ENCODE measurements at places on chromosomes 7 and 10.

DNA sequence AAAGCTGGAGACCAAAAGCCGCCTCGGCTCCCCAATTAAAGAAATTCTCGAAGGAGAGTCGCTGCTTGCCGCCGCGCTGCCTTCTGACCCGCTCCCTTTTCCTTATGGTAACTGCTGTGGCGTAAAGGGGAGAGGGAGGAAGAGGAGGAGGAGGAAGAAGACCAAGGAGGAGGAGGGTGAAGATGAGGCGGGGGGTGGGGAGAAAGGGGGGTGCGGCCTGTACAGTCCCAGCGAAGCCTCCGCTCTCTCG is 388 bp downstream of the CNOT4 start:
- DNase-seq, result peak; percentile 75

- DNase-seq, result peak; percentile 46
These were observed 53.6 kb downstream of the KAT6B start for GRCh38 chr10:74880041-74880440.

DNA sequence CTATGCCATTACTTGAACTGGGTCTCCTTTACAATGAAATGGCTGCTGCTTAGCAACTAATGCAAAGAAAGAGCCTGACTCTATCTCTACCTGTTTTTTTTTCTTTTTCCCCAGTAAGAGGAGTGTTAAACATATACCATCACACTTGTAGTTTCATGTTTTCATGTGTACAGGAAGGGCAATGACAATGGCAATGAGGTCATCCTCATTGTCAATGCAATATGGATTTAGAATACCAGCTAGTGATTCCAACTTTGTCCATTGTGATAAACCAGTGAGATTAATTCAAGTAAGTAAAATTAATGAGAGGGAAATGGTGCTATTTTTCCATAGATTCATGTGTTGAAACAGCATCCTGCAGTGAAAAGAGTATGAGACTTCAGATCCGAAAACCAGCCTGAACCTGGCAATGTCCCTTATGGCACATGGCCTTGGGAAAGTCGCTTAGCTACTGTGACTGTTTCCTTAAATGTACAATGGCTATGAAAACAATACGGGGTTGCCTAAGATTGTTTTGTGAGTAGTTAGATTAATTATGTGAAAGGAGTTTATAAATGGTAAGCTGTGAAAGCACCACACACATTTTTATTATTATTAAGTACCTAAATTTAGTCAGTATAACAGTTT is 11.2 kb downstream of the DGKI start:
- no peak for DNase-seq

GRCh38 chr10:31004611-31005193 is 27.0 kb downstream of the ZNF438 start:
- peak; percentile 92 for DNase-seq

DNA sequence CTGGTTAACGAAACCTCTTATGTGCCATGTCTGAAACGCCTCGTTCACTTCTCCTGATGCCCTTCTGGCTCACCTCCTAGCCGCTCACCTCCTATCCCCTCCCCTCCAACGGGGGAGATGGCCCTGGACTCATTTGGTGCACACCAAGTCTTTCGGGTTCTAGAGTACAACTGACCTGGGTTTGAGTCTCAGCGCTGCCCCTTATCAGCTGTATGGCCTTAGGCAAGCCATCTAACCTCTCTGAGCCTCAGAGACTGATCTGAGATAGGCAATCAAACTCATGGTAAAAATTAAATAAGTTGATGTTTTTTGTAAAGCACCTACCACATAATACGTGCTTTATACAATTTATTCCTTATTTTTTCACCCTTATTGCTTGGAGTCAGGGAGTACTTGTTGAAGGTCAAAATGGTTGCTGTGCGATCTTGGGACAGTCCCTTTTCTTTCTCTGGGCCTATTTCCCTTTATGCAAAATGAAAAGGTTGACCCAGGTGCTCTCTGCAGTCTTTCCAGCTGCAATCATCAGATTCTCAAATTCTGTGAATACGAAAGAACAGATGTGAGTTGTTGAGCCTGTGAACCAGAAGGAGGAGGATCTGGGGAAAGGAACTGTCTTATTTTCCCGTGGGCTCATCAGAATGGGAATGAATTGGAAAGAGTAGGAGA is 31.2 kb upstream of the PLEKHA1 start:
- no peak for DNase-seq

- DNase-seq, result no peak
These were observed 16.0 kb downstream of the TRIL start for GRCh38 chr7:28942168-28942567.

- DNase-seq, result no peak
These were observed 84.8 kb upstream of the PHF14 start for GRCh38 chr7:10888861-10889260.

- DNase-seq, result no peak
These were observed 60.0 kb downstream of the ATXN7L1 start for GRCh38 chr7:105816266-105816843.

- no peak for DNase-seq
These were observed 25.5 kb downstream of the ARHGAP22 start for GRCh38 chr10:48579251-48579960.

DNA sequence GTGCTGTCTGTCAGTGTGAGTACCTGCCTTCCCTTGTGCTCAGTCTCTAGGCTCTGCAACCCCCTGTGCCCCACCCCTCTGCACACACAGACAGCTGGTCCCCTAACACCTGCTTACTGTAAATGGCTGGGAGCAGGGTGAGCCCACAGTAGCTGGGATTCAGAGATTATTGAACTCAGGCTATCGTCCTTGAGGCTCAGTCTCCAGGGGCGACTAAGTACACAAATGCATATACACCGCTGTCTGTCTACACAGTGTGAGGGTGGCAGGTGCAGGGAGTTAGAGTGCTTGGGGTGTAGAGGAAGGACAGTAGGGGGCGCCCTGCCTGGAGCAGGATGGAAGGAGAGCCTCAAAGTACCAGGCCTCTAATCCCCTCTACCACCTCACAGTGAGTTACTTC is 12.9 kb downstream of the UPP1 start:
- no peak for DNase-seq

GRCh38 chr7:47572939-47573757 is 8.8 kb downstream of the TNS3 start:
- no peak for DNase-seq

Data from HT1080 (cell line).